T-helper 17 cell (primary cell): ENCODE measurements at places on chromosomes 5 and 9. TPM values are rescaled to one million over a fixed set of nuclear protein-coding genes. Genes with fewer than 3 reads are reported as not detected.

DNA sequence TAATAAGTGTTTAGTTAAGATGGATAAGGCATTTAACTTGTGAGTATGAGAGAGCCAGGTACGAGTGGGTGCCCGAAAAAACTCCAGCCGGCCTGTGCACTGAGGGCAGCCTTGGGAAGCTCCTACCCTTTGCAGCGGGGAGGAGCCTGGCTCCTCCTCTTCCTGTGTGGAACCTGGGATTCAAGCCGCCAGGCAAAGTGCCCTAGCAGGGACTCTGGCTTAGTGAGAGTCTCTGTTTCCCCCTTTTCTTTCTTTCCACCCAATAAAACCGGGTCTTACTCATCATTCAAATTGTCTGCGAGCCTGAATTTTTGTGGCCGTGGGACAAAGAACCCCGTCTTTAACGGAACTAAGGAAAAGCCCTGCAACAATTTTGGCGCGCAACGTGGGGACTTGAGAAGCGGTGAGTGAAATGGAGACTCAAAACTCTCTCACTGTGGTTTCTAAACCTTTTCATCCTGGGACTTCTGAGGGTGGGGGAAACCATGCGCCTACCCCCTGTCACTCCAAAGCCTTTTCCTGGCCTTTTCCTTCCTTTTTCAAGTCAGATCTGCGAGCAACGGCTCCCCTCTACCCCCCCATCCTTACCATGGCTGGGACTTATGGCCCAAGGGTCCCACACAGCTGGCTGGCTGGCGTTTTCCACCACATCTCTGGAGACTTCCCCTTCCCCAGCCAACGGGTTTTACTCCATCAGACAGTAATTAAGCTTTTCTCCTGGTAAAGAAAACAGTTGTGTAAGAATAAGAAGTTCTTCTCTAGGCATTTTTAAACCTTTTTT, 535.7 kb upstream of the ACO1 start:
- H3K27me3 ChIP-seq: peaks cover 9% of the 10 kb centered on the region
- H3K36me3 ChIP-seq: no peaks in the 10 kb centered on the region
- H3K4me3 ChIP-seq: no peak overlapping the region

GRCh38 chr5:67149951-67150523, 46.6 kb downstream of the CD180 start:
- peaks cover 2% of the 10 kb centered on the region for H3K36me3 ChIP-seq
- H3K4me3 ChIP-seq: no peak overlapping the region
- DNase-seq: no peak
- no peaks in the 10 kb centered on the region for H3K27me3 ChIP-seq
- H3K4me1 ChIP-seq: peaks cover 4% of the 10 kb centered on the region

DNA sequence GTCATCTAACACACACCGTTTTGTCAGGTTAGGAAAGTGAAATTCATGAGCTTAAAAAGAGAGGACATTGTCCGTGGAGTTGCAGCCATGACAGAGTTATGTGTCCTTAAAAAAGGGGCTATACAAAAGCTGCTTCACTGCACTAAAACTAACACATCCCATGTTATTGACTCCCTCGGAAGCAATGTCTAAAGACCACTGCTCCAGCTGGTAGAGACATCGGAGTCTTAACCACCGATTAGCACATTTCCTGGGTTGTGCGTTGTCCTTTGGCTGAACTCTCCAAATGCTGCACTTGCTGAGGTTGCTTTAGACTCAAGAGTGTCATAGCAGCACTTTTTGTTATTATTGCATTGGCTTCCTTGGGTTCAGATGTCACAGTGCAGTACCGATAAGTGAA, 128.3 kb upstream of the C9orf72 start:
- no peaks in the 10 kb centered on the region for H3K36me3 ChIP-seq
- no peak for DNase-seq
- no peak overlapping the region for H3K4me3 ChIP-seq
- no peaks in the 10 kb centered on the region for H3K4me1 ChIP-seq
- peaks cover 4% of the 10 kb centered on the region for H3K27me3 ChIP-seq

DNA sequence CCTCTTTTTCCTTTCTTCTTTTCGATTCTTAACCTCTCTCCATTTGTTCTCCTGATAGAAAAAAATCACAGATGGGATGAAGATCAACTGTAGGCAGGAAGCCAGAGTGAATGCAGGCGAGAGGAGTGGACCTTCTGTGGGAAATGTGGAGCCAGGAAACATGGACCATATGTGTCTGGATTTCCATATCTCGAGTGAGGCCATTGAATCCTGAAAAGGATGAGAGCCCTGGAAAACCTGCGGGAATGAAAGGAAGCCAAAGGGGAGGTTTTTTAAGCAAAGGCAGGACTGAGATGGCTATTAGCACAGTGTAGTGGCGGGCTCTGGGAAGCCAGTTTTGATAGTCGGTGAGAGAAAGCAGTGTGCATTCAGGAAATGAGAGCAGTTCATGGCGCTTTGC, 139.5 kb upstream of the C9orf72 start:
- no peaks in the 10 kb centered on the region for H3K36me3 ChIP-seq
- no peak overlapping the region for H3K27ac ChIP-seq
- no peak overlapping the region for H3K4me3 ChIP-seq
- no peaks in the 10 kb centered on the region for H3K4me1 ChIP-seq

- H3K36me3 ChIP-seq: no peaks in the 10 kb centered on the region
- no peak overlapping the region for H3K27ac ChIP-seq
- no peaks in the 10 kb centered on the region for H3K4me1 ChIP-seq
- no peak overlapping the region for H3K4me3 ChIP-seq
These were observed 339.0 kb upstream of the KIF2A start for GRCh38 chr5:61966997-61967396.

DNA sequence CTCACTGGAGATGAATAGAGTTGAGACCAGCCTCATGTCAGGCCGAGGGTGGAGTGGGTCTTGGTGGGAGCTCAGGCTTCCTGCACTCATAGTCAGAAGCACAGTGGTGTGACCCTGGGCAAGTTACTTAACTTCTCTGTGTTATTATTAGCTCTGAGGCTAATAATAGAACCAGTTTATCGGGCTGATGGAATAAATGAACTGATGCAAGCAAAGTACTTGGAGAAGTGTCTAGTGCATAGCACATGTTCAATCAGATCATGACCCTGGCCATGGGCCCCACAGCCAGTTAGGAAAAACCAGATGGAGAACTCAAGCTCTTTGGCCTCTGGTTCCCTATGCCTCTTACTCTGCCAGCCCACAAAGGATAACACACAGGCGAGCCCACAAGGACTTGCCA, 45.3 kb upstream of the OSMR start:
- no peaks in the 10 kb centered on the region for H3K4me1 ChIP-seq
- peaks cover 34% of the 10 kb centered on the region for H3K27me3 ChIP-seq
- no peak overlapping the region for H3K4me3 ChIP-seq
- H3K36me3 ChIP-seq: no peaks in the 10 kb centered on the region

DNA sequence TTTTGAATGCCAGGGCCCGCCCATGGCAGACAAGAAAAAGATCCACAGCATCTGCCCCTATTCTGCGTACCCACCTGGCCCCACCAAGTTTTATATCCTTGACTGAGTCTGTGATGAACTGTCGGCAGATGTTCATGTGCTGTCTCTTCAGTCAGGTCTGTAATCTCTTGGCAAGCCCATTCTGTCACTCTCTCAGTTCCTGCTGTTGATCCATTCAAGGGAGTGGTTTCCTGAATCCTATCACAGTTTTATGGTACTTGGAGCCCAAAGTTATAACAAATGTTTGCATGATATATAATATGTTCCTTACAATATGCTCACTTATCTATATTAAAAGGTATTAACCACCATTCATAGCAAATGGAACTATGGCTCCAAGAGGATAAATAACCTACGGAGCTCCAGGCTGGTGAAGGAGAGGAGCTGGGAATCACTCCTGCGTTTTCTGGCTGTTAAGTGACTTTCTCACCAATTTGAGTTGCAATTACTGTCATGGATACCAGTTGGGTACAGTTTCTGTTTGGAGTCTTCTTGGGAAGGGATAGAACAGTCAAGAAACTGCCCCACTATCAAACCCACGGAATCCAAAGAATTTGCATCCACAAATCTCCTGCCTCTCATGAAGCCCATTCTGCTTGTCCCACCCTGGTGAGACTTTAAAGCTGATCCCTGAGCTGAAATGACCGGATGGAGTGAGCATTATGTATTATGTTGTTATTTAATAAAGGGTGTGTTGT, 103.4 kb upstream of the SPRY4 start:
- no peak for DNase-seq
- no peak overlapping the region for H3K4me3 ChIP-seq
- no peak overlapping the region for H3K27ac ChIP-seq
- H3K4me1 ChIP-seq: peaks cover 46% of the 10 kb centered on the region

DNA sequence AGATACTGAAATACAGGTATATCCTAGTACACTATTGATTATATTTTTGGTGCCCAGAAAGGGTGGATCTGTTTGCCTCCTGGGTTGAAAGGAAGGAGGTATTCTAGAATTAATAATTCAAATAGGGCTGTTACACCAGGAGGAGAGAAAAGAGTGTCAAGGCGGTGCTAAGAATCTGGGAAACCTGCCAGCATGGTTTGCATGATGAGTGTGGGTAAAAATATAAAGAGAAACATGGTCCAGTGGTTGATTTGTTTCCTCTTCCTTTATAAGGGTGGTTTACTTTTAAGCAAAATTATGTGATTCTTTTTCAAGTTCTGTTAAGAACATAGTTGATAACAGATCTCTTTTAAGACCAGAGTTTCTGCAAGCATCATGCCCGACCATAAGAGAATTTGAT, 69.4 kb upstream of the NFIB start:
- no peaks in the 10 kb centered on the region for H3K4me1 ChIP-seq
- no peak overlapping the region for H3K27ac ChIP-seq
- no peaks in the 10 kb centered on the region for H3K36me3 ChIP-seq
- H3K4me3 ChIP-seq: no peak overlapping the region
- peaks cover 22% of the 10 kb centered on the region for H3K27me3 ChIP-seq

GRCh38 chr9:128077847-128078503, 9.9 kb downstream of the SLC25A25 start:
- H3K27me3 ChIP-seq: no peaks in the 10 kb centered on the region
- DNase-seq: no peak
- peak overlapping the region; percentile 41 for H3K4me3 ChIP-seq
- no peaks in the 10 kb centered on the region for H3K36me3 ChIP-seq
- peaks cover 34% of the 10 kb centered on the region for H3K4me1 ChIP-seq

DNA sequence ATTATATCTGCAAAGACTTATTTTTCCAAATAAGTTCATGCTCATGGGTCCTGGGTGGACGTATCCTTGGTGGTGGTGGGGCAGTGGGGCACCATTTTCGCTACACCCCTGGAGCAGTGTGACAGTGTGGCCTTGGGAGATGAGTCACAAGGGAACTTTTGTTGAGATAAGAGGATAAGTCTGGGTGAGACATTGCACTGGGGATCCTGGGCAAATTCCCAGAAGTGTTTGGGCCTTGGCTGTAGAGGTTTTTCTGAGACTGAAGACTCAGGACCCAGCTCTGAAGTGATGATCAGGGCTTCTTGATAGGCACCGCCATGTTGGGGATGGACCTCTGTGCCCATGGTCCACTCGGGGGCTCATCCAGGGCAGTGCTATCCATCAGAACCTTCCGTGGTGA, 149.4 kb downstream of the MACROH2A1 start:
- no peaks in the 10 kb centered on the region for H3K36me3 ChIP-seq
- no peak overlapping the region for H3K4me3 ChIP-seq
- peaks cover 5% of the 10 kb centered on the region for H3K4me1 ChIP-seq
- peaks cover 20% of the 10 kb centered on the region for H3K27me3 ChIP-seq
- no peak for DNase-seq

GRCh38 chr5:67515020-67515689, 318.6 kb upstream of the CD180 start:
- no peaks in the 10 kb centered on the region for H3K36me3 ChIP-seq
- no peaks in the 10 kb centered on the region for H3K27me3 ChIP-seq
- no peak for DNase-seq

- no peak overlapping the region for H3K27ac ChIP-seq
- no peaks in the 10 kb centered on the region for H3K4me1 ChIP-seq
- H3K27me3 ChIP-seq: no peaks in the 10 kb centered on the region
- no peak for DNase-seq
These were observed 108.5 kb upstream of the PTPRD start for GRCh38 chr9:10721301-10721700.

- no peaks in the 10 kb centered on the region for H3K4me1 ChIP-seq
- no peak overlapping the region for H3K27ac ChIP-seq
- peaks cover 2% of the 10 kb centered on the region for H3K36me3 ChIP-seq
- H3K4me3 ChIP-seq: no peak overlapping the region
- no peak for DNase-seq
These were observed 156.5 kb downstream of the PSAT1 start for GRCh38 chr9:78453450-78453849.

GRCh38 chr9:8659108-8659507, 859.5 kb upstream of the DMAC1 start:
- no peak overlapping the region for H3K27ac ChIP-seq
- H3K4me1 ChIP-seq: no peaks in the 10 kb centered on the region

DNA sequence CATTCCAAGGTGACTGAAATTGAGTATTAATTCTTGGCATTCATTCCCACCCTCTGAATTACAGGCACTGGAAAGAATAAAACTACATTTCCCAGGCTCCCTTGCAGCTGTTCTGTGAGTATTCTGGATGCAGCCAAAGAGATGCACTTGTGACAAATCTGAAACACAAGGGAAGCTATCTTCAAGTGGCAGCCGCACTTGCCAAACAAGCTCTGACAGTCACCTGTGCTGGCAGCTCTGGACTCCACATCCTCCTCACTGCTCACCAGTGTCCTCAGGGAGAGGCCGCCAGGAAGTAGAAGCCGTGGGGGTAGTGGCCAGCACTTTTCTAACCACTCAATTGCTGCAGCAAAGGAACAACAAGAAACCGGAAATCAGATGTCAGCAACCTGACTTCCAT, 275.0 kb downstream of the NR2F1-AS1 start:
- no peak overlapping the region for H3K4me3 ChIP-seq
- H3K36me3 ChIP-seq: no peaks in the 10 kb centered on the region
- H3K27me3 ChIP-seq: no peaks in the 10 kb centered on the region

DNA sequence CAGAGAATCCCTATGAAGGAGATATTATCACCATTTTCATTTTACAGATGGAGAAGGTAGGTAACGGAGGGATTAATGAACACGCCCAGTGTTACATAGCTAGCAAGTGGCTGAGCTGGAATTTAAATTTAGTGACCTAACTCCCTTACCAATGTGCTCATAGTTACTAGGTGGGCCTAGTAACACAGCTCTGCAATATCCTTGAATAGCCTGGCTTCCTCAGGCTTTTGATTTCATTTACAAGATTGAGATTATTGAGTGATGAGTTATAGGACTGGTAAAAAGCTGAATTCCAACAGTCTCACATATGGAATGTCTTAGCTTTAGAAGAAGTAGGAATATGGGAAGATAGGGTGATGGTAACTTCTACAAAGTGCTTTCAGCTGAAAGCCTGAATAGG, 336.3 kb upstream of the KIF2A start:
- no peak overlapping the region for H3K27ac ChIP-seq
- DNase-seq: no peak
- H3K4me1 ChIP-seq: no peaks in the 10 kb centered on the region
- no peaks in the 10 kb centered on the region for H3K36me3 ChIP-seq
- H3K4me3 ChIP-seq: no peak overlapping the region

SHISAL2B gene
- not detected for total RNA-seq

ENHO gene
- 1.4 TPM for total RNA-seq

ELAVL2 gene
- not detected for total RNA-seq

PPP1R26 gene
- total RNA-seq: 2.1 TPM

FOXD1 gene
- not detected for total RNA-seq

SERF1A gene
- total RNA-seq: 10.1 TPM
